PC-3 (cell line): ENCODE measurements at places on chromosomes 1 and 21. TPM values are rescaled to one million over a fixed set of nuclear protein-coding genes. Genes with fewer than 3 reads are reported as not detected.

GRCh38 chr1:247375747-247376146 is 40.2 kb upstream of the NLRP3 start:
- no peak for DNase-seq

FOXO6 gene
- total RNA-seq, result 1.2 and 5.4 TPM in 2 replicates

- DNase-seq, result no peak
Measured at GRCh38 chr1:159012495-159012894, 2.8 kb downstream of the IFI16 start.

EPHA8 gene
- total RNA-seq, result 0.07 TPM in 1 of 2 replicates, not detected in the other

DNA sequence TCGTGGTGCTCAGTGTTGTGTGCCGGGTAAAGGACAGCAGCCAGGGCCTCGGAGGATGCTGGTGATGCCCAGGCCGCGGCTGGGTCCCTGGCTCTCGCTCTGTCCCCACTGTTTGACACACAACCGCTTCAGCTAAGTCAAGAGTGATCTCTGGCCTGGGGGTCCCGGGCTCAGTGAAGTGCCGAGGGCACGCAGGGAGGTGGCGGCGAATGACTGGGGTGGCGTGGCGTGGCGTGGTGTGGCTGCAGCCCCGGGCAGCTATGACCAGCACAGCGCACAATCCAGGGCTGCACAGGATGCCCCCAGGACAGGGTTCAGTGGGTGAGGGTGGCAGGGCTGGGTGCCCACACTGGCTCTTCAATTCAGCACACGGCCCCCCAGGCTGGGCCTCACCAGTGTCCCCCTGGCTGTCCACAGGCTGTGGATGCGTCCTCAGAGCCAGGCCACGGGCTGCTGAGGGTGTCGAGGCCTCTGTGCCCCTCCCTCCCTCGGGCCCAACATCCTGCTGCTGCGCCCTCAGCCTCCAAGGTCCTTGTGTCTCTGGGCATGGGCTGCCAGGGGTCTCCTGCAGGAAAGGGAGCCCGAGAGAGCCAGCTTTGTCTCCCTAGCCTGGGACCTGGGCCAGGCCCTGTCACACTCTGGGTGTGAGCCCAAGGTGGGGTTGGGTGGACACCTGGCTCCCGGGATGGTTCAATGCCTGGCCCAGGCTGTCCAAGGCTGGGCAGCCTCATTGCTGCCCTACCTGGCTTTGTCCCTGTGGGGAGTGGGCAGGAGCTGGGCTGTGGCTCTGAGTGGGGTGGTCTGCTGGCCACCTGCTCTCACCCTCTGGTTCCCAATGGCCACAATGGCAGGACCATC is 12.0 kb upstream of the SKI start:
- no peak for DNase-seq

DNA sequence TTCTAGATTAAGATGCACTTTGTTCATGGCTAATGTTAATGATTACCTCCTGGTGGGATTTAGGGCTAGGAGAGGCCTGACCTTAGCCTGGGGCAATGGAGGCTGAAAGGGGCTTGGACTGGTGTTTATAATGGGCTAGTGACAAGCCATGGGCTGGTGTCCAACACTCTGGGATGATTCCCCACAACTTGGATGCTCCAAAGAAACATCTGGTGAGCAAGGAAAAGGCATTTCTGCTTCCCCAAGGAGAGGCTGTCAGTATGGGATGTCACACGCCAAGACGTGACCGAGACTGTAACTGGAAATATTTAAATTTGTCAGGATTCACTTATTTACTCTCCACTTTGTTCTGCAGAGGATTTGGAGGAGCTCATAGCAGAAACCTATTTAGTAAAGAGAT is 45.2 kb downstream of the PTPRU start:
- DNase-seq, result no peak

DNA sequence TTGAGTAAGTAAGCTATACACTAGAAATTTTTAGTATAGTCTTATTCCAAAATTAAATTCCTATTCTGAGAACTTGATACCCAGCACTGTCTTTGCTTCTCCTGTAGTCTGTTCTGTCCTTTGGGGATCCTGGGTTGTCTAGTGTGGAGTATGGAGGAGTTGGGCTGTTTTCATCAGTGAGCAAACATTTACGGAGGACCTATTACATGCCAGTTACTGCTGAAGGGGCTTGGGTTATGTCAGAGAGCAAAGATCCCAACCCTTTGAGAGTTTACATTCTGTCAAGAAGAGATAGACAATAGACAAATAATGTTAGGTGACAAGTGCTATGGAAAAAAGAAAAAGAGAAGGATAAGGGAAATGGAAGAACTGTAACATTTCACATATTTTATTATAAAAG is 9.0 kb downstream of the TRAPPC10 start:
- no peak for DNase-seq

GRCh38 chr1:227311389-227312001 is 6.8 kb downstream of the CDC42BPA start:
- no peak for DNase-seq

GRCh38 chr1:75471252-75471651 is 139.7 kb downstream of the SLC44A5 start:
- DNase-seq, result no peak

DNA sequence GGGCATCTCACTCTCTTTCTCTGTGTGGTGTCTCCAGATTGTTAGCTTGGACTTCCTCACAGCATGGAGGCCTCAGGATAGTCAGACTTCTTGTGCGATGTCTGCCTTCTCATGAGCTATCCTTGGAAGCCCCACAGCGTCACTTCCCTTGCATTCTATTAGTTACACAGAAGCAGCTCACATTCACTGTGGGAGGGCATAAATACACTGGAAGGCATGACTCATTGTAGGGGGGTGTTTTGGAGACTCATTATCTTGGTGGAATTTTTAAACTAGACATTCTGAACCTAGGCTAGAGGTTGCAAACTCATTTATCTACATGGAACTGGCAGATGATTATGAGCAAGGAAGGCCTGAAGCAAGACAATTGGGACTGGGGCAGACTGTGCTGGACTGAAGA is 21.4 kb upstream of the FASLG start:
- peak; percentile 99 for DNase-seq

SWT1 gene
- 0.69 and 1.5 TPM in 2 replicates for total RNA-seq

DNA sequence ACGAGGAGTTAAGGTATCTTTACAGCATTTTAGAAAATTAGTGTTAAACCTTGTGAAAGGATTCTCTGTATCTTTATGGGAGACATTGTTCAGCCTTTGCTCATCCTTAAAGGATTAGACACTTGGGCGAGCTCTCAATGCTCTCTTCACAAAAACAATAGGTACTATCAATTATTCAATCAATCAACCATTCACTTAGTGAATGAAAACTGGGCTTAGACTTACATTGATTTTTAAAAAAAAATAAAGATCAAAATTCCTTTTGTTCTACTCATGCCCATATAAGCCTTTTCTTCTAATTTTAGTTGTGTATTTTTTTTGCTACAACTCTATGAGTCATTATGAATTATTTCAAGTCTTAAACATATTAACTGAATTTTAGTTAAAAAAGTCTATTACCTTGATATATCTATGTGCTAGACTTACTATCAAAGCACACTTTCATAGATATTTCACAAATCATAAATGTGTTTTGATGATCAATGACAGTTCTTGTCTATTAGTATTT is 181.2 kb downstream of the DPYD start:
- no peak for DNase-seq

GRCh38 chr1:100649146-100649545 is 70.4 kb upstream of the VCAM1 start:
- DNase-seq, result no peak

DNA sequence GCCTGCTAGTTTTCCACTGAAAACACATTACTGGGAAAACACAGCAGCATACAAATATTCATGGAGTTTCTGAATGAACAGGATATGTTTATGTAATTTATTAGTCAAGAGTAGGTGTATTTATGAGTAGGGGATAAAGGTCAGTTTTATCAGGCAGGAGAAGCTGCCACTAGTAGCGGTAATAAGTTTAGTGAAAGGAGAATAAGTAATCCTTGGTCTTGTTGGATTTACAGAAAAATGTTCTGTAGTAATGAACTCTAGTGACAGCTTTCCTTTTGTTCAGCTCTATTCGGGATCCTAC is 1.2 kb downstream of the MAST2 start:
- peak; percentile 52 for DNase-seq

DNA sequence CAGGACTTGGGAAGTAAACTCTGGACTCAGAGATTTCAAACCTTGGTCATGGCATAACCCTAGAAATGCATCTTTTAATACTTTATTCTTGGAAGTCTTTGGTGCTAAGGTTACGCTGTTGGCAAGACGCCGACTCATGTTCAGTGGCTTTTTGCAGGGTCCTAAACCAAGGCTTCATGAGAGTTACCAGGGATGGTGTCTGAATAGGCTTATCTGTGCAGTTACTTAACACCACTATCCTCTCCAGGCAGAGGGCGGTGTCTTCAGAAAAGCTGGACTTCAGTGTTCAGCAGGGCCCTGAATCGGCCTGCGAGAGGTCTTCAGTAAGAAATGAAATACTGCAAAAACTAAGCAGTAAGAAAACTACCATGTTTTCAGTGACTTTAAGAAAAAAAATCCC is 58.3 kb downstream of the SIM2 start:
- DNase-seq, result no peak

GRCh38 chr21:45386728-45387371 is 18.1 kb upstream of the COL18A1 start:
- DNase-seq, result peak; percentile 75

GRCh38 chr21:43016728-43017127 is 42.4 kb downstream of the PKNOX1 start:
- no peak for DNase-seq

DNA sequence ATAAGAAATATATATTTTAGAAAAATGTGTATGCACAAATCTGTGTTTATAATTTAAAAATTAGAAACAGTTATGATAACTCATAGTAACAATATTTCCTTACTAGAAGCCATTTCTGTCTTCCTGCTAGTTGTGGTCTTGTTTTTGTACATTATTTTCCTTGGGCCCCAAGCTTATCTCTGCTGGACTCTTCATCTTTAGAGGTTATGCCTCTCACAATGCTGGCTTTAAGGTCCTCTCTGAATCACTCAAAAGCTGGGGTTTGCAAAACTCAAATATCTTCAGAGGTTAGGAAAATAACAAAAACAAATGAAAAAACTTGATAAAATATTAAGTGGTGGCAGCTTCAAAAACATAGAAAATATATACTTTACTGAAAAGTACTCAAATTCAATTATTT is 133.8 kb downstream of the PTPRC start:
- no peak for DNase-seq

- no peak for DNase-seq
Measured at GRCh38 chr1:150544204-150544603, 5.0 kb upstream of the ADAMTSL4 start.

CSDE1 gene
- 380 and 480 TPM in 2 replicates for total RNA-seq

GRCh38 chr1:194654956-194655355 is 1468.5 kb upstream of the B3GALT2 start:
- no peak for DNase-seq

GRCh38 chr1:33709174-33709782 is 154.6 kb upstream of the HMGB4 start:
- no peak for DNase-seq
